Activated CD4-positive, alpha-beta memory T cell treated with anti-CD3 and anti-CD28 coated beads for 36 hours (primary cell): ENCODE measurements at places on chromosomes 2 and 18.
A peak's percentile ranks its signal among the peaks of the same experiment; 100 is the strongest.

GRCh38 chr2:33531549-33532059, 55.2 kb downstream of the RASGRP3 start:
- DNase-seq: no peak

DNA sequence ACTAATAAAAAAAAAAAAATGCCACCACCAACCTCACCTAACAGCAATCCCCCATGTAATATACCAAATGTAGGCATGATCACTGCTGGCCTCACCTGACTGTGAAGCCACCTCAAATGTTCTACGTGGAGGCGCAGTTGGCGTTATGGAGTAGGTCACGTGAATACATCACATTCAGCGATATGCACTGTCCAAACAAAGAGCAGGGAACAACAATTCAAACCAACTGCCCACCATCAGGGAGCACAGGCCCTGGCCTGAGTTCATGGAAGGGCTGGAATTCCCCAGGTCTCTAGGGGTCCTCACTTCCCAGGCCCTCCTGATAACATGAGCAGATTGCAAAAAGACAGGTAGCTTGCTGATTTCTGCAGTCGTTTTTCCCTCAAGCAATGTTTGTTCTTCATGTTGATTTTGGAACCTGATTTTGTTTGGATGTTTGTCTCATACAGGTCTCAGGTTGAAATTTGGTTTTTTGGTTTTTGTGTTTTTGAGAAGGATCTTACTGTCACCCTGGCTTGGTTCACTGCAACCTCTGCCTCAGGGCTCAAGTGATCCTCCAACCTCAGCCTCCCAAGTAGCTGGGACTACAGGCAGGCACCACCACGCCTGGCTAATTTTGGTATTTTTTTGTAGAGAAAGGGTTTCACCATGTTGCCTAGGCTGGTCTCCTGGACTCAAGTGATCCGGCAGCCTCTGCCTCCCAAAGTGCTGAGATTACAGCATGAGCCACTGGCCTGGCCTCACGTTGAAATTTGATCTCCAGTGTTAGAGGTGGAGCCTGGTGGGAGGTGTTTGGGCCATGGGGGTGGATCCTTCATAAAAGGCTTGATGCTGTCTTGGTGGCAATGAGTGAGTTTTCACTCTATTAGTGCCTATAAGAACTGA, 15.5 kb downstream of the TBC1D8 start:
- no peak for DNase-seq

DNA sequence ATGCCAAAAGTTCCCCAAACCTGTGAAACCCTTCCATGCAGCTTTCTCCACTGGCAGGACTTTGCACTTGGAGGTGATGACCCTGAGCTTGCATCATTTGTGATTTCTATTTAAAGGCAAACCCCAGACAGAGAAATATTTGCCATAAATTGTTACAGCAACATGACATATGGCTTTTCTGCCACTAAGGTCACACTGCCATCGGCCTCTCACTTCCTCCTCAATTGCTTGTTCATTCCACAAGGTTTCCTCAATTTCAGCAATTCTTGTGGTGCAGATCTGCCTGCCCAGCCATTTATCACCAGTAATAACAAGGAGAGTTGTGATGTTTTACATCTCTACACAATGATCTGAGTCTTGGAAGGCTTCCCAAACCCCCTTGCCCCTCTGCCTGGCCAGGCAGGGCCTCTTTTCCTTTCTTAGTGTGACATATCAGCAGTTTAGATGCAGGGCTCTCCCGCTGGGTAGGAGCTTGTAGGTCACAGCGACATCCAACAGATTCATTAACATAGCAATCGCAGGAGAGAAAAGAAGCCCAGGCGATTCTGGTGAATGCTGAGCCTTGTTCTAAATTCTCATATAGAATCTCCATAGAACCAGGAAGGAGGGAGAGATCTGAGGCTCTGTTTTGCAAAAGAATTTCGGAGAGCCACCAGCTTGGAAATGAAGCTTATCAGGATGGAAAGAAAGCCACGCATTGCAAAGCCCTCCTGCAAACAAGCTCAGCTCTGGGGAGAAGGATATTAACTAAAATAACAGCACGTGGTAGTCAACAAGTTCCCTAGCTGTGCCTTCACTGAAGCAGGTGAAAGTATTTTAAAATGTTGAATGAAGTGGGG, 46.7 kb upstream of the ITGA6 start:
- no peak for DNase-seq

- DNase-seq: no peak
Observed at GRCh38 chr2:144453486-144454158, 66.3 kb downstream of the ZEB2 start.

DNA sequence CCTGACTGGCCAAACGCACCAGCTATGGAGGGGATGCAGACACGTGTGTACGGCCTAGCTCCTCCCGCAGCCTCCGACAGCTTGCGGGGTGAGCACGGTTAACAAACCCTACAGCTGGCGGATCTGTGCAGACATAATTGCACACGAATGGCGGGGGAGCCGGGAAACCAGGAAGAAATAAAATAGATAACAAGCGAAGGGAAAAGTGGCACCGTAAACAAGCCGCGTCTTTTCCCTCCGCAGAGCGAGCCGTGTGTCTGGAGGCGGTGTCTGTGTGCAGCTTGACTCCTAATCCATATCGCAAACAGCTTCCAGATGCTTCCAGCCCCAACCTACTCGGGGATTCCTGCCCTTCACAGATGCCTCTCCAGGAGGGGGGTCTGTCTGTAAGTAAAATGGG, 853.1 kb upstream of the SALL3 start:
- DNase-seq: no peak

DNA sequence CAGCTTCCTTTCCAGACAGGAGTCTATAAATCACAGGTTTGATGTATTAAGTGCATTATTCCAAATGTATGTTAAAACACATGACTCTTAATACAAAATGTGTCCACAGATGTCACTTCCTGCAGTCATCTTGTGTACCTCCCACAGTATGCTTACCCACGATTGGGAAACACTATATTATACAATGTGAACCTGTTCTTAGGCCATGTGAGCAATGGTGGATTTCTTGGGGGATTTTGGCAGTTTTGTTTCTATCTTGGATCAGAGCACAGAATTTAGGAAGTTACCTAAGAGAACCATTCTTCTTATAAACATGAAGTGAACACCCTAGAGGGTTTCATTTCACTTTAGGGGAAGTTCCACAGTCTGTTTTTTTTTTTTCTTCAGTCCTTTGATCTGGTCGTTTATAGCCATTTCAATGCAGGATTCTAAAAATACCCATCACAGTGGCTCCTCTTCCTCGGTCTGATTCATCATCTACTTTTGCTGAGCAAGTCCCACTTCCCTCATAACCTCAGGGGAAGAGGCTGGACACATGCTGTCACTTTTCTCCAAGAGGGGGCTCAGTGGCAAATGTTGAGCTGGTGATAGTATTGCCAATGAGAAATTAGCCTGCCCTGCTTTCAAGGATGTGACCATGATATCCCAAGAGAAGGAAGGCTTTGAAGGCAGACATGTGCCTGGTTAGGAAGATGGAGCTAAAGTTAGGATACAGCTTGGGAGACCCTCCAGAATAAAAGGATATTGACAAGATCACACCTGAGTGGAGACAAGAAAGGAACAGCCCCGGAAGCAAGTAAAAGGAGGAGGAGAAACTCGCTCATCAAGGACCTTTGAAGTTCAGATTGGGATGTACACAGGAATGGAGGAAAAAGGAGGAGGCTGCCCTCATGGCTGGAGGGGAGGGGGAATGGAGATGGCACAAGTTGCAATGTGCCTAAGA, 22.6 kb downstream of the PLEK start:
- peak; percentile 38 for DNase-seq

DNA sequence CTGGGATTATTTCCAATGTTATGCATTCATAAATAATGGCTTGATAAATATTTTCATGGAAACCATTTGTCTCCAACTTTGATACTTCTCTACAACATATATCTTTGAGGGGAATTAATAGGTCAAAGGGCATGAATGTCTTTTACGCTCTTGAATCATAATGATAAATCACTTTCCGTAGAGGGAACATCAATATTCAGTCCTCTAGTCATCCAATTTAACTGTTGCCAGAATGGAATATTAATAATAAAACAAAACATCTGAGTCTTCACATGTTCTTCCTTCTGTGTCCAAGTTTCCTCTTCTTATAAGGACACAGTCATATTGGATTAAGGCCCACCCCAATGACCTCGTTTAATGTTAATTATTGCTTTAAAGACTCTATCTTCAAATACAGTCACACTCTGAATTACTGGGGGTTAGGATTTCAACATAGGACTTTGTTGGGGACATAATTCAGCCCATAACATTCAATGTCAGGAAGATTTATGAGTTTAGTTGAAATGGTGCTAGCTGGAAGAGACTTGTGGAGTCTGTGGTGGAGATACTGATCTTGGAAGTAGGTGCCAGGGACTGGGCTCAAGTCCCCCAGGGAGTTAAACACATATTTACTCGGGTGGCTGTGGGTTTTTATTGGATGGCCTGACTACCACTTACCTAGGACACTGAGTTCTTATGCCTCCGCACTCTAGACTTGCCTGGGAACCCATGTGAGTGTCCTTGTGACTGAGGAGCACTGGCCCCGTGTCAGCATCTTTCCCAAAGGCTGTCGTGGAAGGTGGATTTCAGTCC, 85.0 kb upstream of the SEC11C start:
- no peak for DNase-seq

DNA sequence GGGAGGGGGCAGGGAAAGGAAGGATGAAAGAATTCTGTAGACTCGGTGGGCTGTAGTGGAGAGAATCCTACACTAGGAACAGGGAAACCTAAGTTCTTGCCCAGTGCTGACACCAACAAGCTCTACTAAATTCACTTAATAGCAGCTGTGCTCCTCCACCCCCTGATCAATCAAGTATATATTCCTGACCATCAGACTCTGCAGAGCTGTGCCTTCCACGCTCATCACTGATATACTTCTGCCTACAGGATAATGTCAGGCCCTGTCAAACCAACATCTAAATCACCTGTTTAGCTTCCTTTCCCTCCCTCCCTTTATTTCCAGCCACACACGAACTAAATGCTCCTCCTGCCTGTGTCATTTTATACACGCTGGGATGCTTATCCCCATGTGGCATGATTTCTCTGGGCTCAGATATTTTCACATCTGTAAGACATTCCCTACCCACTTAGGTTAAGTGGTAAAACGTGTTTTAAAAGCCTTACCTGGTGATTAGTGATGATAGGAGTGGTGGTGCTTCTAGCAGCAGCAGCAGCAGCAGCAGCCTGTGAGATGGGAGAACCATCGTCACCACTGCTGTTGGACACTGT, 301.9 kb downstream of the LRRTM1 start:
- DNase-seq: no peak

DNA sequence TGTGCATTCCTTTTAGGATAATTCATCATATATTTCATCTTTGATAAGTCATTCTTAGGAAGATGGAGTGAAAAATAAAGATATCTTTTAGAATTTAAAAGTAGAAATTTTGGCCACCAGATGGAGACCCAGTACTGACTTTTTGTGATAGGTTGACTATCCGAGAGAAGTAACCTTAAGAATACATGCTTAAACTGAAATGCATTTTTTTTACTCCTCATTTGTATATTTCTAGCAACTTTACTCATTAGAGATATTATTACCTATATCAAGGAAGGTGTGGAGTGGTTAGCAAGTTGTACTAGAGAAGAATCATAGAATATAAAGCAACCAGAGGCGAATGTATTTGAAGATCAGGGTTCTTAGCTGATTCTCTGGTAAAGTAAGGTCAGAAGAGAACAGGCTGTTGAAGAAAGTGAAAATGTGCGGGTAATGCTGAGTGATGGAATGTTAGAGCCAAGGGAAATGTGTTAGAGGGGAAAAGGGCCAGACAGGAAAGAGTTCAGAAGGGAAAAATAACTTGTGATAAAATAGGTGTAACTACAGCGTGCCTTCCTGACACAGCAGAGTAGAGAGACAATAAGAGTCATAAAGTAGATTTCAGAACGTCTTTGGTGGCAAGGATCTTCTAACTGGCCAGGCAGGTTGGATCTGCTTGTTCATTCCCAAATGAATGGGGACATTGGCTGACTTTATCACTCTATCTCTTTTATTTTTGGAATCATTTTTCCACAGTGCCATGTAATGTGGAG, 52.3 kb downstream of the TDRD15 start:
- DNase-seq: no peak

GRCh38 chr2:26658691-26659346, 17.7 kb upstream of the CIB4 start:
- no peak for DNase-seq

GRCh38 chr2:159140070-159140769, 146.3 kb downstream of the WDSUB1 start:
- no peak for DNase-seq
